Activated naive CD4-positive, alpha-beta T cell treated with anti-CD3 and anti-CD28 coated beads, Interleukin-2, amount 10 ng/mL, durations not matched to agents 7 days and 5 days (primary cell): ENCODE measurements at places on chromosomes 4 and X.

DNA sequence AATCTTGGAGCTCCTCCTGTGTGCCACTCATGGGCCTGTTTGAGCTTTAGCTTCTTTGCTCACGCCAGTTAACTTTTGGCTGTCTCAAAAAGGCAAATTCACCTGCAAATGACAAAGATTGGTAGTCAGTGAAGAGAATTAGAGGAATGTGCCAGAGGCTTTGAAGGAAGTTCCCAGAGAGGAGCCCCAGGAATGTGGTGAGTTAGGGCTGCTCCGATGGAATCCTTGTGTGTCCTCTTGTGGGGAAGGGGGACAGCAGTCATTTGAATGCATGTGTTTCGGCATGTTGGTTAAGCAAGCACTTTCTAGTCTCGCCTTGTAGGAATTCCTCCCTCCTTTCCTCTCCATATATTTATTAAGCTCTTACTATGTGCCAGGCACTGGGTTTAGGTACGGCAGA, 62.9 kb downstream of the ELF4 start:
- no peak for DNase-seq

DNA sequence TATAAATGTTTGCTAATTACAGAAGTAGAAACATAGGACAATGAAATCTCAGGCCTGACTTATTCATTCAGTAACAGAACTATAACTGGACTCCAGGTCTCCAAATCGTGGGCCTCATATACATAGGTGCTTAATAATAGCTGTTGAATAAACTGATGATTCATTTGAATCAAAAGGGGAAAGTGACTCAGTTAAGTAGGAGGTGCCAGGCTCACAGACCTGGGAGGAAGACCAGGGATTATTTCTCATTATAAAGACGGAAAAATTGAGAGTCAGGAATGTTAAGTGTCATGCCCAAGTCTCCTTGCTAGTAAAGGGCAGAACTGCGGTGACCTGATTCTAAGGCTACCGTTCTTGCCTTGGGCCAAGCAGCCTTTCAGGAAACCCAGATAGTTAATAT, 131.5 kb downstream of the HS3ST1 start:
- no peak for DNase-seq

GRCh38 chr4:67873116-67873515, 10.7 kb downstream of the TMPRSS11D start:
- DNase-seq = no peak

DNA sequence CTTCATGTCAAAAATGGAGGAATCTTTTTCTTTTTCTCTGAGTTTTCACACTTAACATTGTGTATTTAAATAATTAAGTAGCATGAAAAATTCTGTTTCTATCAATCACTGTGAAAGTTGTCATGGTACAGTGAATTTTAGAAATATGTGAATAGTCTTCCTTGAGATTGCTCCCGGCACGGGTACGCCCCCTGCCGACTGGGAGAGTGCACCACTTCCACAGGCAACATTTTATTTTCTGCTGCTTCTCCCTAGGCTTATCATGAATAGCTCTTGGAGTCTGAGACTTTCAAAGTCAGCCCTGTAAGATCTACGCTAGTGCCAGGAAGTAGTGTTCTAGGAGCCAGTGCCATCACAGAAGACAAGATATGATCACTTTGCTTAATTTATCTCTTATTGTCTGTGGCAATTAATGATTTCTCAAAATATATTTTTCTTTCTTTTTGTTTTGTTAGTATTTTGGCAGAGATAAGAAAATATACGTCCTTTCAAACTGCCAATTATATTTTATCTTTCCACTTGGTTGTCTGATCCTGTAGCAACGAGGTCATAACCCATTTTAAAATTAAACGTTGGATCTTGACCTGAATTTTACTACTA, 763.8 kb upstream of the AADAT start:
- peak; percentile 24 for DNase-seq

GRCh38 chr4:76943790-76944189, 5.8 kb upstream of the SEPTIN11 start:
- DNase-seq = no peak

- no peak for DNase-seq
Observed at GRCh38 chr4:141826260-141826659, 189.9 kb downstream of the IL15 start.

GRCh38 chr4:158016511-158016910, 156.3 kb downstream of the GASK1B start:
- no peak for DNase-seq

DNA sequence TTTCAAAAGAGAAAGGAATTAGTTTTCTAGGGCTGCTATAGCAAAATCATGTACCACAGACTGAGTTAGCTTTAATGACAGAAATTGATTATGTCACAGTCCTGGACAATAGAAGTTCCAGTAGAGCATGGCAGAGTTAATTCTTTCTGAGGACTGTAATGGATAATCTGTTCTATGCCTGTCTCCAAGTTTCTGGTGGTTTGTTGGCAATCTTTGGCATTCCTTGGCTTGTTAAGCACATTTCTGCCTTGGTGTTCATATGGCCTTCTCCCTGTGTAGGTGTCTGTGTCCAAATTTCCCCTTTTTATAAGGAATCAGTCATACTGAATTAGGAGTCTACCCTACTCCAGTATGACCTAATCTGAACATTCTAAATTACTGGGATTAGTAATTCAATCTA, 336.1 kb upstream of the PABPC4L start:
- no peak for DNase-seq

- DNase-seq = no peak
Observed at GRCh38 chr4:168451744-168452390, 28.4 kb downstream of the DDX60L start.

- no peak for DNase-seq
Observed at GRCh38 chrX:109199726-109200125, 282.2 kb downstream of the GUCY2F start.

GRCh38 chr4:162409048-162409447, 245.2 kb upstream of the FSTL5 start:
- no peak for DNase-seq

DNA sequence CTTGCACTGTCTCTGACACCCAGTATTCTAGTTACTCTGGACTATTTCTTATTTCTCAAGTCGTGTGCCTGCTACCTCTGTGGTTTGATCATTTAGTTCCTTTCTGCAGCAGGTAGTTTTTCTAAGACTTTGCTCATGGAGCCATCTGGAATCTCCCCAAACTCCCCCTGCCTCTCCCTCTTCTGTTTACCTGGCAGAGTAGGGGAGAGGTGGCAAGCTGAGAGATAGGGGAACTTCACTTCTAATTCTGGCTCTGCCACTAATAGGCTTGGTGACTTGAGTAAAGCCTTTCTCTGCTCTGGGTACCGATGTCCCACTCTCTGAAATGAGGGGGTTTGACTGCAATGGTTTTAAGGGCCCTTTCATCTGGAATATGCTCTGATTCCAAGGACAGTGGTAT, 141.3 kb downstream of the CPEB2 start:
- DNase-seq = no peak

GRCh38 chrX:75638332-75638731, 115.5 kb upstream of the ZDHHC15 start:
- no peak for DNase-seq

DNA sequence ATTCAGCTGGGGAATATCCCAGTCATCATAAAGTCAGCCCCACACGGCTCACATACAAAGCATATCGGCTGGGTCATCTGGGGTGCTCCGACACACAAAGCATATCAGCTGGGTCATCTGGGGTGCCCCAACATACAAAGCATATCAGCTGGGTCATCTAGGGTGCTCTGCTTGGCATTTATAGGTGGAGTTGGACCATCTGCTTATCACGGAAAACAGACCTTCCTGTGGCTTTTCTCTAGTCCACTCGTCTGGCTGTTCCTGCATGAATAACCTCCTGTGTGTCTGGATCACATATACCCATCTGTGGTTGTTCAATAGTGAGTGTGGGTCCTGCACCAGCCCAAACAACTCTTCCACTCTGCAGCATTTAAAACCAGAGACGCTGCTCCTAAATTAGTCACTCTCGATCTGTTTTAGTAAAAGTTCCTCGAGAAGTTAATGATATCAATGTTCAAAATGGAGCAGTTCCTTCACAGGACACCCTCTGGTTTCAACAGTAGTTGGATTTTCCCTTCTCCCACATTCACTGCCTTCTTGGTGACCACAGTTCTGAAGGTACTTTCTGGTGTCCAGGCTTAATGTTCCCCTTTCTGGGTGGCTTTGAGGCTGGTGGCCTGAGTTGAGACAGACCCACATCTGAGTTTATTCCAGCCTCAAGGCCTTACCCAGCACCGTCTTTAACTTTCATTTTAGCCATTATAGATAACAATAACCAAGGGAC, 70.0 kb upstream of the FRG1 start:
- DNase-seq = no peak

- no peak for DNase-seq
Observed at GRCh38 chr4:1511441-1512041, 105.3 kb upstream of the NKX1-1 start.

GRCh38 chr4:177229331-177229730, 80.3 kb upstream of the NEIL3 start:
- DNase-seq = no peak

- DNase-seq = no peak
Observed at GRCh38 chr4:74415602-74416300, 29.2 kb upstream of the AREG start.

GRCh38 chr4:182478475-182478874, 235.3 kb downstream of the TENM3 start:
- DNase-seq = no peak

- no peak for DNase-seq
Observed at GRCh38 chrX:139725720-139726119, 17.8 kb upstream of the MCF2 start.

DNA sequence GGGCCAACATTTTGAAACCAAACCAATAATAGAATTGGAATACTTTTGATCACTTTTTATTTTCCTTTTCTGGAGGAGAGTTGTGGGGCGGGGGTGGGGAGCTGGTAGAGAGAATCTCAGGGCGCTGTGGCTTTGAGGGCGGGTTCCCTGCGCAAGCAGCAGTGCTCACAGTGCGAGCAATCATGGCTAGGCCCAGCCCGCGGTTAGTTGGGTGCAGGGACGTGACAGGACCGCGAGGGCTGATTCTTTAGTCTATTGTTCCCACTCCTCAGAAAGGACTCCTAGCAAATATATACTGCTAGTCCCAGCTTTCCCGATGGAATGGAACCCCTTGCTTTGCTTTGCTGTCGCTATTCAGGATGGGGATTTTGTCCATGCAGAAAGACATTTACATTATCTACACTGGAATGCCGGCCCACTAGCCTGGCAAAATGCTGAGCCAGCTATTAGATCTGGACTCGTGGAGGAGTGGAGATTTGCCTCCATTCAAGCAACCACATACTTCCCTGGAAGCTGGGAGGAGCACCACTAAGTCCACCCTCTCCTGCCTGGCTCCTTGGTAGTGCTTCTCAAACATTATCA, 23.9 kb upstream of the APLN start:
- peak; percentile 46 for DNase-seq

- no peak for DNase-seq
Observed at GRCh38 chrX:103360092-103360491, 3.8 kb downstream of the TCEAL9 start.

DNA sequence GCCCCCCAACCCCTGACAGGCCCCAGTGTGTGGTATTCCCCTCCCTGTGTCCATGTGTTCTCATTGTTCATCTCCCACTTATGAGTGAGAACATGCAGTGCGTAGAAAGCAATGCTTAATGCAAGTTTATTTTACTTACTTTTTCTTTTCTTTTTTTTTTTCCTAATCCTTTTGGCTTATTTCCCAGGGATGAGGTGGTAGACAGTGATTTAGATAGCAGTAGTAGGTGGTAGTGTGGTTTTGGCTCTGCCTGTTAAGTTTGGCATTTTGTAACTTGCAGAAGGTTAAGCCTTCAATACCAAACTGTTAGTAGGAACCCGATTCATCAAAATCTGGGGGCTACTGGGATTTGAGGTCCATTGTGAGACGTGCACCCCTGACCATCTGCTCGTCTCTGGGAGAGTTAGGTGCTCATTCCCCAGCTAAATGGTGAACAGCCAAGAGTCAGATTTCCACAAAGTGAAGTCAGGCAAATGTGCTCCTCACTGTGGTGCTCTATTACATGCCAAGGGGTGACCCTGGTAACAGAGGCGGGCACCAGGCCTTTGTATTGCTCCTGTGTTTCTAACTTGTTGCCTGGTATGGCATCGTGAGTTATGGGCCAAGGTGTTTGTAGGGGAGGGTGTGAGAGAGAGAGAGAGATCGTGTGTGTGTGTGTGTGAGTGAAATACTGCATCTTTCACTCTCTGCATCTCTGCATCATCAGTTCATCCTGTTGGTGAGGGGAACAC, 70.3 kb downstream of the PHOX2B start:
- DNase-seq = no peak

DNA sequence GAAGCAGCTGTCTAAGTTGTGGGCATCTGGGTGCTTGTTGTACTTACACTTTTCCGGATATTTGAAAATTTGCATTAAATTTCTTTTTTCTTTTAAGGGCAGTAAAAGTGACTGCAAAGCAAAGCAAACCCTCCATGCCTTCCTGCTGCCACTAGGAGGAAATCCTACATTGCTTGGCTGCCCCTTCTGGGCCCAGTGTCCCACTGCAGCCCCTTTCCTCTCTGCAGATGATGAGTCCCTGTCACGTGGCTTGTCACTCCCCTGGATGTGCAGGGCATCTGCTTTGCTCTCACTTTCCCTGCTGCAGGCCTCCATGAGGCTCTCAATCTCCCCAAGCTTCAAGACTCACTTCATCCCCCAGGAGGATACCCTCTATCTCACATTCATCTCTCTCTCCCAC, 12.7 kb downstream of the TSR2 start:
- DNase-seq = no peak

DNA sequence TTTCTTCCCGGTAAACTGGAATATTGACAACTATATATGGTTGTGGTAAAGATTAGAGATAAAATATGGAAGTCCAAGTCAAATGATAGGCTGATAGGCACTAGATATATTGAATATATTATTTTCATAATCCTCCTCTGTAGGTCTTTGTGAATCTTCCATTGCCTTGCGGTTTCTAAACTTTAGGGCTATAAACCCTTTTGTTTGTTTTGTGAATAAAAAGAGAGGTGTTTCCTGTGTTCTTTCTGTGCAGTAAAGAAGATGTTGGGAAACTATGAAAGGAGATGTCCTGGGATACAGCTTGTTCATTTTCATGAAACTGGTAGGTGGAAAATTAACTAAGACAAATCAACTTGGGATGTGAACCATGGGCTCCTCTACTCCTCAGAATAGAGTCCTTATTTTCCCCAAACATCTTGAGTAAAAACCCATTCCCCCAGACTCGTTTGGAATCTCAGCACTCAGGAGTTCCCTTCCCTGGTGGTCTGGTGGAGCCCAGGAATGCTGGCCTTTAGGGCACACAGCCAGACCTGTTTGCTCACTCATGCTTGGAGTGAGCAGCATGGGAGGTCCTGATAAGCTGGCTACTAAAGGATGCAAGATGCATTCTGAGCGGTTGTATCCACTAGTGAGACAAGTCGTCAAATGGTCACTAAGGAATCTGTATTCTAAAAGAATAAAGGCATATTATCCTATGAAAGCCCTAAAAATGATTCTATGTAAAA, 22.2 kb downstream of the PRDM8 start:
- DNase-seq = no peak
